ENCODE measurements at places on chromosomes 3 and 15.
A peak's percentile ranks its signal among the peaks of the same experiment; 100 is the strongest.

GRCh38 chr3:135103917-135104316 lies 308.9 kb downstream of the EPHB1 start:
- DNase-seq, result no peak

DNA sequence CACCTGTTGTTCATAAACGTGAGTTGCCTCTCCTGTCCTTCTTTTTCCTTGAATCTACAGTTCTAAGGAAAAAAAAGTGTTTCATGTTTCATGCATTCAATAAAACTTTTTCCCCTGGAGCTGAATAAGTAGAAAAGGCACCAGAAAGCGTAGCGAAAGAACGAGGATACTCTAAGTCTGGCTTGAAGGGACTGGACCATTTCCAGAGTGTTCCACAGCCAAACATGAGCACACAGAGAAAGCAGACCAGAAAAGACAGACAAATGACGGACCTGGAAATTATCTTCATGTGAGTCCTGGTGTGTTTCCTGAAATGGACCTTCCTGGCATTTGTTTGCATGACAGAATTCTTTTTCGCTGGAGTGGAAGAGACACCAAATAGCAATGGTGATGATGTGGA lies 204.7 kb downstream of the SV2B start:
- no peak for DNase-seq

DNA sequence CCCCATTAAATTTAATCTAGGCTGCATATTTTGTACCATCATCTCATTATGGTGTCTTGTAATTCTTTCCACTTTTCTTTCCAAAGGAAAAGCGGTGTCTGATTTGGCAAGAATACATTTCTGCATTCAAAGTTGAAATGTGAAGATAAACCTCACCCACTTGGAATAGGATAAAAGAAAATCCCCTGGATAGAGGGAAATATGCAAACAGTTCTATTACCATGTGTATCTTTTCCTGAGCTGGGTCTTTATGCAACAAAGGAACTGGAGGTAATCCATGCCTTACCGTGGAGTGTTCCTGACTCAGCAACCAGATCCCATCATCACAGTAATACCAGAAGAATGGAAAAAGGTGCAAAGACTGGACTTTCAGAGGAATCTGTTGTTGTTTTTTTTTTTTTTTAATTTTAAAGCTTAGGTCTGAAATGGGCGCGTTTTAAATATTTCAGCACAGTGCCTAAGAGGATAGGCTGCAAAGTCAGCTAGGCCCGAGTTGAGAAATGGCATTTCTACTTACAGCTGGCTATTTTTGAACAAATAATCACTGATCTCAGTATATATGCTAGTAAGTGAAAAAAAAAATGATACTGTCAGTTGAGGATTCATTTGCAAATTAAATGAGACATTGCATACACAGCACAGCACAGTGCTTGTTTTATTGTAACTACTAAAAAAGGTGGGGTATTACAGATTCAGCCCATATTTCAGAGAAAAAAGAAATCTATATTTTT lies 55.5 kb upstream of the ADAMTS9 start:
- no peak for DNase-seq

DNA sequence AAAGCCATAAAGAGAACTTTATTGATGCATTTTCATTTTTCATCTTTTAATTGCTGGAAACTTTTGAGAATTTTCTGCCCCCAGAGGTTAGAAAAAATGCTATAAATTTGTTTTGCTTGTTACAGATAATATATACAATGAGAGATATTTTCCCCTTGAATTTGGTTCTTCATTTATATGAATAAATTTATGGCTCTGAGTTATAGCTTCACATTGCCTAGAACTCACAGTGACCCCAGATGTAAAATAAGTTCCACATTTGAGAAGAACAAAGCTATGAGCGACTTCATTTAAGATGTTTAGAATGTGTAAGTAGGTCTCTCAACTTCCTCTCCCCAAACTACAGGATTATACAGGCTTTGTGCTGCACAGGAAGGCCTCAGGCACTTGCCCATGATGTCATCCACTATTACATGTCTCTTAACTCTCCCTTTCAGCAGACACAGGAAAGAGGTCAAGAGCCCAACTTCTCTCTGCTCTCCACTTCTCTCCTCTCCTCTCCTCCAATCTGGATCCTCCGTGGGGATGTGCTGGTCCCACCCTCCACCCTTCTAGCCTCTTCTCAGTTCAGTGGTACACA lies 92.8 kb downstream of the DUT start:
- DNase-seq, result no peak

DNA sequence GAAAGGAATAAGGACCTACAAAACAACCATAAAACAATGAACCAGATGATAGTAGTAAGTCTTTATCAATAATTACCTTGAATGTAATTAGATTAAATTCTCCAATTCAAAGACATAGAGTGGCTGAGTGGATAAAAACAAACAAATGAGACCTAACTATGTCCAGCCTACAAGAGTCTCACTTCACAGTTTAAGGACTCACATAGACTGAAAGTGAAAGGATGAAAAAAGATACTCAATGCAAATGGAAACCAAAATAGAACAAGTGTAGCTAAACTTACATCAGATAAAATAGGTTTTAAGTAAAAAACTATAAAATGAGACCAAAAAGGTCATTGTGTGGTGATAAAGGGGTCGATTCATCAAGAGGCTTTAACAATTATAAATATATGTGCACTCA lies 21.9 kb upstream of the NR1I2 start:
- DNase-seq, result no peak

DNA sequence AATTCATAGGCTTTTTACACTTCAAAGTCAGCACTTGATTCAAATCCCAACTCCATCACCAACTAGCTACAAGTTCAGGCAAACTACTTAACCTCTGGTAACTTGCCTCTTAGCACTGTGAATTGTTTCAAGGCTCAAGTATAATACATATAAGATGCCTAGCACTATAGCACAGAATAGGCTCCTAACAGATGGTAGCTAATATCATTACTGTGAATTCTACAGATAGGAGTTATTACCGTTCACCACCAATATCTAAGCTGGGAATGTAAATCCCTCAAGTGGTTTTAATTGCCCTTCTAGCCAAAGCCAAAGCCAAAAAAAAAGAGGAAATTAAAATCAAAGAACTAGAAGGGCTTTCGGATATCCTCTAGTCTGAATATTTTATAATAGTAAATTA lies 15.4 kb downstream of the DLG1 start:
- no peak for DNase-seq

DNA sequence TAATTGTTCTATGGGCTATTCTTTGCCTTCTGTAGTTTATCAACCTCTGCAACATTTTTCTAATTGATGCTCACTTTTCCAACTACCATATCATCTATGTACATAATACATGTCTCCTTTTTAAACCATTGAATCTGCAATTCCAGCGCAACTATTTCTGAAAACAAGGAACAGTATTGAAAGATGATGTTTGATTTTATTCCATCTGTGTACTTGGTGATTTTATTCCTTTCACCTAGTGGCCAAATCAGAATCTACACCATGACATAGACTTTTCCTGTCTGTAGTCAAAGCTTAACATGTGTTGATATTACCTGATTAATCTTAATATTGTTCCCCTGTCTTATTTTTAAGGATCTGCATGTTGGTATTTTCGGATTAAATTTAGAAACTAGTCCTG lies 13.0 kb downstream of the NKTR start:
- no peak for DNase-seq

- DNase-seq, result no peak
These were observed 888.0 kb downstream of the NTRK3 start for GRCh38 chr15:87368511-87368910.

GRCh38 chr3:39141171-39141995 lies 12.0 kb downstream of the CSRNP1 start:
- DNase-seq, result no peak

DNA sequence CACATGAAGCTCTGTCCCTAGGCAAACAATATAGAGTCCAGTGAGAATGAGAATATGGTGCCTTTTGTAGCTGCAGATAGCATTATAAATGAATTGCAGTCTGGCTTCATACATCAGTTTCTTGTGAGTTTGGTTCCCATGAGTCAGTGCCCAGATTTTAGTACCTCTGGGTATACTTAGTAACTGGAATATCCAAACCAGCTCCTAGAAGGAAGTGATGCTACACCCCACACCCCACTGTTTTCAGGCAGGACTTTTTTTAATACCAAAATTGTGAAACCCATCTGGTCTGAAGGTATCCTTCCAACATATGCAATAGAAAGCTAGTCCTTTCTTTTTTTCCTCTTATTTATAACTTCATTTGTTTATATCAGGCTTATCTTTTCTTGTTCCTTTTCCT lies 42.1 kb upstream of the FOXP1 start:
- no peak for DNase-seq

DNA sequence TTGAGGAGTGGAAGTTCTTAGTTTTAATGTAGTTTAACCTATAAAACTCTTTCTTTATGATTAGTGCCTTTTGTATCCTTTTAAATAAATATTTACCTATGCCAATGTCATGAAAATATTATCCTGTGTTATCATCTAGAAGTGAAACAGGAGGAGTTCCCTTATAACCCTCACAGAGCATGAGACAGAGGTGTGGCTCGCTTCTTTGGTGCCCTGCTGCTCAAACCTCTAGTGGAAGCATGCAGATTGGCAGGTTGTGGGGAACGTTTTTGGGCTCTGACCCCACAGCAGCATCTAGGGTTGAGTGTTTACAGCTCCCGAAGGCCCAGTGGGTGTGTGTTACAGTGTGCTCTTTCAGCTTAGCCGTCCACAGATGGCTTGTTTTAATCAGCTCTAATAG lies 459.4 kb upstream of the AZI2 start:
- DNase-seq, result no peak

DNA sequence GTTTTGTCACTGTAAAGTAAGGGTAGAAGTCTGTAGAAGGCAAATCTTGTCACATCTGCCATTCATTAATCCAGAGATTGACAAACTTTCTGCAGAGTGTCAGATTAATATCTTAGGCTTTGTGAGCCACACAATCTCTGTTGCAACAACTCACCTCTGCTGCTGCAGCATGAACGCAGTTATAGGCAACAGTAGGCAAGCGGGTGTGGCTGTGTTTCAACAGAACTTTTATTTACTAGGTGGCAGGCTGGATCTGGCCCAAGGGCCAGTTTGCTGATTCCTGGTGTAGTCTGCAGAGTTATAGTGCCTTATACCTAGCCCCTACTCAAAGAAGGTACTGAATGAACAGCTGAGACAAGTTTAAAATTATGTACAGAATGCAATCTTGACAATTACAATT lies 396.7 kb downstream of the FOXP1 start:
- no peak for DNase-seq

DNA sequence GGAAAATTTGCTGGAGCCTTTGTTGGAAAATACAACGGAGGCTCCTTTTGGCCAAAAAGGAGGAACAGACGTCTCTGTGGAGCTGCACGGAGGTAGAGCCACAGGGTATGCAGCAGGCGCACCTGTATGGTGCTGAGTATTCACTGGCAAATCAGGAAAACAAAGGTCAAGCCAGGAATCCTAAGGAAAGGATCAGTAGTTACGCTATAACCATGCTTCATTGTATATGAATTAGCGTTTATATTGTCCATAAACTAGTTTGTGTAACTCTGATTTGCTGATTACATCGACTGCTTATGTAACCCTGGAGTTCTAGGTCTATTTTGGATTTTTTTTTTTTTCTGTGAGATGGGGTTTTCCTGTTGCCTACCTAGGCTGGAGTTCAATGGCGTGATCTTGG lies 45.4 kb downstream of the LPP start:
- DNase-seq, result no peak

DNA sequence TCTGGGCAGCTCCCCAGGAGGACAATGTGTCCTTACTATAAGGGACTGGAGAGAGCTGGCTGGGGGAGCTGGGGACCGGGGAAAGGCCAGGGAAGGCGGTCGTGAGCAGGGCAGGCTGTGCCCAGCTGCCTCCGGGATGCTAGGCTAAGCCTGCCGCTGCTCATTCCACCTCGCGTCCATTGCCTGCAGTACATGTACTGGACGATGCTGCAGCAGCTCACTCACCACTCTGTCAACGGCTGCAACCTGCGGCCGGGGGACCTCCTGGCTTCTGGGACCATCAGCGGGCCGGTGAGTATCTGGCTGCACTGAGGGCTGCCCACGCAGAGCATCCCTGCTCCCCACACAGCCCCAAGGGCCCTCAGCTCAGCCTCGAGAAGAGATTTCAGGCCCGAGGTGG lies 27.1 kb downstream of the FAH start:
- DNase-seq, result no peak

- no peak for DNase-seq
These were observed 99.2 kb upstream of the MLF1 start for GRCh38 chr3:158471639-158472294.

DNA sequence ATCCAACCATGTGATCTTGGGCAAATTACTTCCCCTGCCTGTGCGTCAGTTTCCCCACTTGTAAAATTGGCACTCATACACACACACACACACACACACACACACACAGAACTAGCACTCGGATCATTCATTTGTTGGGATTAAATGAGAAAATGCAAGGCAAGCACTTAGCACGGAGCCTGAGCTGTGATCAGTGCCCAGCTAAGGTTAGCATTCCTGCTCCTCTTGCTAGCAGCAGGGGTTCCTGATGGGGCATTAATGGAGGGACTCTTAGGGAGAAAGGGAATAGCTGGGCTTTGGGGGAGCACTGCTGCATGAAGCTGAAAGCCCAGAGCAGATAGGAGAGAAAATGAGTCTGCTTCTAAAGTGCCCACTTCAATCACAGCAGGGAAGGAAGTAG lies 187.7 kb upstream of the C2CD4B start:
- DNase-seq, result no peak

DNA sequence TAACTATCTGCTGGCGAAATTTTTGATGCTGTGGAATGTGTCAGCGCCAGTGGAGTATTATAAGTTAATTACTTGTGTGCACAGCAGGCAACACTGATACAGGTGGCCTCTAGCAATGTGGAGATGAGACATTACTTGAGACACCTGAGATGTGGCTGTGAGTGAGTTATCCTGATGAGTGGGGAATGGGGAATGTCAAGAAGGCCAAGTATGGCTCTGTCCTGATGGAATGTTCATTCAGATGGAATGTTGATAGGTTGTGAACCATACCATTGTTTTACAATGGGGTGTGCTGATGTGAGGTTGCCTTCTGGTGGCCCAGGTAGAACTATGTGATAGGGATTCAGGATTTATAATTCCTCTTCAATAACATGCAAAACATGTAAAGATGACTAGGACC lies 404.8 kb downstream of the PTPRG start:
- DNase-seq, result no peak

- DNase-seq, result no peak
These were observed 4.4 kb downstream of the SH3BP5 start for GRCh38 chr3:15327941-15328340.

GRCh38 chr3:121992601-121993560 lies 29.2 kb downstream of the ILDR1 start:
- no peak for DNase-seq

GRCh38 chr15:35857567-35858226 lies 311.7 kb upstream of the DPH6 start:
- no peak for DNase-seq

DNA sequence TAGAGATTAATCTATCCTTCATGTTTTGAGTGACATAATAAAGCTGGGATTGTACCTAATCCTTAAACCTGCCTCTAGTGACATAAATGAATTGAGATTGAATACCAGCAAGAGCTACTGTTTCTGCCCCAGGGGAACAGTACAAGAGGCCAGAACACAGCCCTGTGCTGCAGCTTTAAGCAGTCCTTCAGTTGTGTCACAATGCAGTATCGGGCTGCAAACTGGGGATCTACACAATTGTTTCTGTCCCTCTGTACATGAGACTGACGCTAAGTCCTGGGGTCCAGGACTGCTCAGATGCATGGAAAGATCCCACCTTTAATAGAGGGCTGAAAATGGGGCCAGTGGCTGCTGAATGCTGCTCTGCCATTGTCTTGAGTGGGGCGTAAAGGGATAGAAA lies 87.5 kb downstream of the MINAR1 start:
- no peak for DNase-seq

- no peak for DNase-seq
These were observed 139.5 kb downstream of the TBL1XR1 start for GRCh38 chr3:177057768-177058167.

- DNase-seq, result peak; percentile 12
These were observed 143.4 kb upstream of the RASGRP1 start for GRCh38 chr15:38707802-38708671.

Data from HL-60 (cell line).